IMR-90 (cell line): ENCODE measurements at places on chromosomes 2 and 18. TPM values are rescaled to one million over a fixed set of nuclear protein-coding genes. Genes with fewer than 3 reads are reported as not detected.

DNA sequence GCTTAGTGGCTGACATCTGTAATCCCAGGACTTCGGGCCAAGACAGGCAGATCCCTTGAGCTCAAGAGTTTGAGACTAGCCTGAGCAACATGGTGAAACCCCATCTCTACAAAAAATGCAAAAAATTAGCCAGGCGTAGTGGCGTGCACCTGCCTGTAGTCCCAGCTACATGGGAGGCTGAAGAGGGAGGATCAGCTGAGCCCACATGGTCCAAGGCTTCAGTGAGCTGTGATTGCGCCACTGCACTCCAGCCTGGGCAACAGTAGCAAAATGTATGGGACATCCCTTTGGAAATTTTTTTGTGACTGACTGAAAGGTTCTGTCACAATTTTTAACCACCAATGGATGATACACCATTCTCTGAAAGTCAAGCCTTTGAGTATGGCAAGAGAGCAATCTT, 6.3 kb upstream of the COLEC12 start:
- no peak overlapping the region for H3K27ac ChIP-seq
- no peak overlapping the region for H3K4me3 ChIP-seq
- H3K4me1 ChIP-seq = no peaks in the 10 kb centered on the region
- no peak for DNase-seq

FAM124B gene
- polyA plus RNA-seq = not detected in 2 replicates

GRCh38 chr2:45382744-45383143, 228.3 kb downstream of the SRBD1 start:
- H3K27ac ChIP-seq = no peak overlapping the region
- H3K36me3 ChIP-seq = peaks cover 2% of the 10 kb centered on the region; the same call in 1 of the 2 replicates
- H3K27me3 ChIP-seq = no peaks in the 10 kb centered on the region
- peak; percentile 65 for DNase-seq
- no peak overlapping the region for H3K4me3 ChIP-seq

DNA sequence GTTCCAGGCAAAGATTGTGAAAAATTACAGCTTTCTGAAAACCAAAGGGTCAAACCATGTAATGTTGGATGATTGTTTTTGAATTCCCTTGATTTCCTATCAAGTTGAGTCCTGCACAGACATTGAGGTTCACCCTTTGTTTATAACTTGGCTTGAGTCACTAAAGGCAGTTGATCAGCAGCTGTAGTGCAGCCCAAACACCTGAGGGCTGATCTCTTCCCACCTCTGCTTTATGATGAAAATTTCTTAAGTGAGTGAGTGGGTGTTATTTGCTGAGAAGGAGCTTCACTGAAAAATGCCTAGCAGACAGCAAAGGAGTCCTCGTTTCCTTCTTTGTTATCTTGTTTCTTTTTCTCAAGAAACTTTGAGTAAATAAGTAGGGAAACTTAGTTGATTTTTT, 31.9 kb upstream of the BMPR2 start:
- H3K36me3 ChIP-seq = no peaks in the 10 kb centered on the region
- H3K4me1 ChIP-seq = peaks cover 4% of the 10 kb centered on the region
- no peak overlapping the region for H3K27ac ChIP-seq
- DNase-seq = peak; percentile 45

DNA sequence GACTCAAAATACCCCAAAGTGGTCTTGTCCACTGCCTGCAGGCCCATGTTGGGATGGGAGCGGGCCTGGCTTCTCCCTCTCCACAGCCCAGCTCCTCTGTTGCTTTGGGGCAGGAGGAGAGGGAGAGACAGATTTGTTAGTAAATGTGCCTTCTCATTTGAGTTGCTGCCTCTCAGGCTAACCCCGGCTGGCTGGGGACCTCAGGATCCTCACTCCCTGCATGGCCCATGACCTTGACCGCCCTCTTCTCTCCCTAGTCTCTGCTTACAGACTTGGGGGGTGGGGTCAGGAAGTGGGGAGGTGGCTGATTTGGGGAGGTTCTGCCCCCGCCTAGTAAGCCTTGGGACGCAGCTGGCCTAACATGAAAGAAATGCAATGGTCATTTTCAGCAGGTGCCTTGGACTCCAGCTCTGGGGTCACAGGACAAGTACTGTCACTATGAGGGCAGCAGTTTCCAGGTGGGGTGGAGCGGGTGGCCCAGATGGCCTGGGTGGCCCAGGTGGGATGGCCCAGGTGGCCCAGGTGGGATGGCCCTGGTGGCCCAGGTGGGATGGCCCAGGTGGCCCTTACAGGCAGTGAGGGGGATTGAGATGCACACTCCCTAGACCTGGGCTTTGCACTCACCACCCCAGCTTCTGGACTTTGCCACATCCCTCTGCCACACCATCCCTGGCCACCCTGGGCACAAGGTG, 24.1 kb downstream of the HJURP start:
- H3K27ac ChIP-seq = no peak overlapping the region
- no peaks in the 10 kb centered on the region; the same call in 1 of the 2 replicates for H3K36me3 ChIP-seq
- H3K4me1 ChIP-seq = peaks cover 3% of the 10 kb centered on the region
- H3K4me3 ChIP-seq = no peak overlapping the region
- DNase-seq = no peak

DNA sequence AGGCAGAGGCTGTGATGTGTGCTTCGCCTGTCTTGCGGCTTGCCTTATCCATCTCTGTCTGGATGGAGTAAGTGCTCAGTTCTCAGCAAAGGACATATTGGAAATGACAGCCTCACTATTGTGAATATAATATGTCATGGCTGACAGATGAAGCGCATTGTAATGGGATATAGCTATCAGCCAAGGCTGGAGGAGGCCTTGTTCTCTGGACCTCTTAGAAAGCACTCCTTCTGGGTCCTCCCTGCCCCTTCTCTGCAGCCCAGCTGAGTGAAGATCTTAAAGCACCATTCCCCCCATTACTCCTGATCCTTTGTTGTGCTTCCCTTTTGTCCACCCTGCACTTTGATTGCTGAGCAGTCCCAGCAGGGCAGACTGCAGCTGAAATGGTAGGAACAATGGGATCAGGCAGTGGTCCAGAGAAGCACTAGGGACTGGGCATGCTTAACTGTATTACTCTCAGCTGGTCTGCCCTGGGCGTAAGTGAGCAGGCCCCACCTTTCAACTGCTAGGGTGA, 265.3 kb downstream of the SETBP1 start:
- H3K4me3 ChIP-seq = no peak overlapping the region
- H3K4me1 ChIP-seq = peaks cover 2% of the 10 kb centered on the region; the same call in 1 of the 2 replicates
- DNase-seq = no peak
- H3K27ac ChIP-seq = no peak overlapping the region
- no peaks in the 10 kb centered on the region for H3K36me3 ChIP-seq
- H3K27me3 ChIP-seq = no peaks in the 10 kb centered on the region

DNA sequence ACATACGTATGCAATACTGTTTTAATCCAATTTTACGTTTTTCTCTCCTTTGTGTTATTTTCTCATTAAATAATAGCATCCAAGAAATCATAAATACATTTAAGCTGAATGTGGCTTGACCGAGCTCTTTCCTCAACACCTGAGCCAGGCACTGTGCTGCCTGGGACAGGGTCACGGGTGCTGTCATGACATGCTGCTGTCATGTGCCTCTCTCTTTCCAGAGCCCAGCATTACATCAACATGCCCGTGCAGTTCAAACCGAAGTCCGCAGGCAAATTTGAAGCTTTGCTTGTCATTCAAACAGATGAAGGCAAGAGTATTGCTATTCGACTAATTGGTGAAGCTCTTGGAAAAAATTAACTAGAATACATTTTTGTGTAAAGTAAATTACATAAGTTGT, 94.1 kb upstream of the LDLRAD4 start:
- DNase-seq = no peak
- 0 out of 2 replicates have a peak, but pooled peaks cover 2% of the 10 kb centered on the region for H3K4me1 ChIP-seq
- H3K36me3 ChIP-seq = peaks cover 15% of the 10 kb centered on the region
- H3K27ac ChIP-seq = no peak overlapping the region
- H3K27me3 ChIP-seq = no peaks in the 10 kb centered on the region

GRCh38 chr18:69380324-69380723, 20.4 kb upstream of the DOK6 start:
- no peak overlapping the region for H3K4me3 ChIP-seq
- no peak overlapping the region for H3K27ac ChIP-seq
- no peaks in the 10 kb centered on the region for H3K36me3 ChIP-seq

- H3K4me1 ChIP-seq = peaks cover 34% of the 10 kb centered on the region
- no peak overlapping the region for H3K4me3 ChIP-seq
- DNase-seq = peak; percentile 21
Measured at GRCh38 chr2:120750488-120751210, 15.0 kb downstream of the GLI2 start.

GRCh38 chr2:100568989-100569388, 6.2 kb downstream of the PDCL3 start:
- H3K36me3 ChIP-seq = peaks cover 18% of the 10 kb centered on the region
- H3K4me1 ChIP-seq = peaks cover 2% of the 10 kb centered on the region
- H3K4me3 ChIP-seq = no peak overlapping the region
- no peaks in the 10 kb centered on the region for H3K27me3 ChIP-seq
- no peak overlapping the region for H3K27ac ChIP-seq

IMP4 gene
- 169 and 187 TPM in 2 replicates for polyA plus RNA-seq

DNA sequence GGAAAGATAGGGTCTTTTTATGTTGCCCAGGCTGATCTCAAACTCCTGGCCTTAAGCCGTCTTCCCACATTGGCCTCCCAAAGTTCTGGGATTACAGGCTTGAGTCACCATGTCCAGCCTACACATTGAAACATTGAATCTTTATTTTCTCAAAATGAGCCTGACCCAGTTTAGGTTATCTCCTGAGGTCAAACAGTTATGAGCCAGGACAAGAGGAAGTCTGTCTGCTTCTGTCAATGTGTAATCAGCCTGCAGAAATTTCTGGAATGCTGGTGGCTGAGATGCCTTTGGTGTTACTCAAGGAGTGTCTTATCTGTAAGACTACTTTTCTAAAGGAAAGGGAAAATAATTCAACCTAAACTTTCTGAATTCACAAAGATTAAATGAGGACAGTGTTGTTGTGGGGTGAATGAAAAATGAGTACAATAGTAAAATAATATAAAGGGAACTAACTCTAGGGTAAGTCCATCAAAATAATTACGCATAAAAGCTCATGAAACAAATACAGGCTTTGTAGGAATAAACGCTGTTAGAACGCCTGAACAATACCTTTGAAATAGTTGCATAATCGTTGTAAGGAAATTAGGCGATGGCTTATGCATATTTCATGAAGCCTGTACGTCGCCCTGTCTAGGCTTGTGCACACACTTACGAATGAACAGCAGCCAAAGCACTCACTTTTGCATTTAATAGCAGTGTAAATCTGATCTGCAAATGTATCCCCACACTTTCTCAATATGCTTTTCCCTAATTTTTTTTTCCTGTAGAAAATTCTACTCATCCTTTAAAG, 260.8 kb downstream of the RDH14 start:
- no peaks in the 10 kb centered on the region for H3K36me3 ChIP-seq
- H3K27me3 ChIP-seq = no peaks in the 10 kb centered on the region
- peaks cover 5% of the 10 kb centered on the region for H3K4me1 ChIP-seq
- peak overlapping the region; percentile 76 for H3K27ac ChIP-seq
